ENCODE measurements at places on chromosomes 16 and 17.

DNA sequence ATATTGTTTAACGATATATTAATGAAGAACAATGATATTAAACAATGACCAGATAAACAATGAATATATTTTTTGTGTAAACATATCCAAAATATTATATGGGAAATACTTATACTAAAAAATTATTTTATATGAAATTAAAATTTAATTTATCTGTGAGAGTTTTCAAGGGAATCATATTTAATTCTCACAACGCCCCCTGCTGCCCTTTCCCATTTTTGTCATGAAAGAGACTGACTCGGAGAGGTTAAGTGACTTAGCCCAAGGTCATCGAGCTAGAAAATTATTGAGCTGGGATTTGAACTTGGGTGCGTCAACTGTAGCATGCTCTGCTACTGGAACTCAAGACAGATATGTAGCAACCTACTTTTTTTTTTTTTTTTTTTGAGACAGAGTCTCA lies 7.2 kb upstream of the MYCBPAP start:
- DNase-seq = no peak

- DNase-seq = no peak
These were observed 19.8 kb downstream of the MIEF2 start for GRCh38 chr17:18280249-18280648.

DNA sequence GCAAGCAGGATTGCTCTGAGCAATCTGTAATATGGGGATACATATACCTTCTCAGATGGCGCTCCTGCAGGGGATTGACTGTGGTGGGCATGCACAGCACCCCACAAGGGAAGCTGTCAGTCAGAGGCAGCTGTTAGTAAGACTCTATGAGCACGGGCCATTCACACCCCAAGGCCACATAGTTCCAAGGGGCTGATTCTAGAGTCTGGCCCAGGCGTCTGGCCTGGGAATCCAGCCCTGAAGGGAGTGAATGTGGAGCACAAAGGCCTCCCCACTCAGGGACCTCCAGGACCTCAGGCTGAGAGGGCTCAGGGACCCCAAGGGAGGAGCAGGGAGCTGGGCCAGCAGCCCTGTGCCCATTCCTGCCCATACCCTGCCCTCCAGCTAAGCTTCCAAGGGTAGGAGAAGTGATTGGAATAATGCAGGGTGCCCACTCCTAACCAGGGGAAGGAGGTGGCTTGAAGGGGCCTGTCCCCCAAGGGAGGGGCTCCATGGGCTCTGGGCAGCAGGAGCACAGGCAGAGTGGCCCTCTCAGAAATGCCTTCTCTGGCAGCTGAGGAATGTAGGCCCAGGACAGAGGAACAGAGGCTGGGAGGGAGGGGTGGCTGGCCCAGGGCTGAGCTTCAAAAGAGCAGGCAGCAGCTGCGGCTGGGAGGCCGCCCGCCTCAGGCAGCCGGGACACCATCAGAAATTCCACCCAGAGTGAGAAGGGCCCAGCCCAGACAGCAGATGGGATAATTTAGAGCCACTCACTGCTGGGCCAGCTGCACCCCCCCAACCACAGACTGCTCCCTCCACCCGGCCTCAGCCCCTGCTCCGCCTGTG lies 48.9 kb upstream of the MRPS23 start:
- no peak for DNase-seq

DNA sequence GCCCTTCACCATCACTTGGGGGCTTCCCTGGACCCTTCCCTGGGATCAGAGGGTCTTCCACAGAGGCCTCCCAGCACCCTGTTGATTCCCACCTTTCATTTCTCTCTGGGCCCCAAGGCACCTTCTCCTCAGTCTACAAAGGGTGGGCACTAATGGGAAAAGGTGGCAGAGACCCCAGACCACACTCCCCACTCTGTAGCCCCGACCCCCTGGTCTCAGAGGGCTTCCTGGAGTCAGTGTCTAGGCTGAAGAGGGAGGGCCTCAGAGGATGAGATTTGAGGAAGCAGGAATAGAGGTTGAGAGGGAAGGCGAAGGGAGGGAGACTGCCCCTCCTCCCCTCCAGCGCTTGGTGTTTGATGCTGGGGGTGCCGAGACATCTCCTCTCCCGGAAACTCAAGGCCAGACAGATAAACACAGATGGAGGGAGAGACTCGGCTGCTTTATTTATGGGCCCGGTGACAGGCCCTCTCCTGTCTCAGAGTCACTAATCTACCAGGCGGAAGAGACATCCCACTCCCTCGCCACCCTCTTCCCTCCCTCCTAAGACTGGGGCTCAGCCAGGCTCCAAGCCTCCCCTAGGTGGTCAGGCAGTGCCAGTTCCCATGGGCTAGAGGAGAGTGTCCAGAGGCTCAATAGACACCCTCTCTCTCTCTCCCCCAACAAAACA lies 18.5 kb upstream of the SP2 start:
- DNase-seq = no peak

GRCh38 chr17:72677714-72678390 lies 414.6 kb downstream of the SLC39A11 start:
- no peak for DNase-seq

- no peak for DNase-seq
These were observed 2.0 kb downstream of the CACNG1 start for GRCh38 chr17:67046398-67046797.

GRCh38 chr16:56871172-56871593 lies 6.2 kb downstream of the SLC12A3 start:
- no peak for DNase-seq

DNA sequence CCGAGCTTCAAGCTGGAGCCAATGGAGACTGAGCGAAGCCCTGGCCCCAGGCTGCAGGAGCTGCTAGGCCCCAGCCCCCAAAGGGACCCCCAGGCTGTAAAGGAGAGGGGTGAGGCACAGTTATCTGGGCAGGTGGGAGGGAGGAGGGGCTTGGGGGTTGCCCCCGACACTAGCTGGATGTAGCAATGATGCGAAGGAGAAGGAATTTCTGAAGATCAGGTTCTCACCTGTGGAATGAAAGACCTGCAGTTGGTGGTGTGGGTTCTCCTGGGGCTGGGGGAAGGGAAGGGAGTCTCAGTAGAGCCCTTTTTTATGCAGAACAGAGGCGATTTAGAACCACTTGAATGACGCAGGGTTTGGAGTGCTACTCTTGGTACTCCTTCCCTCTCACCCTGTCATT lies 1.8 kb downstream of the ZNF263 start:
- no peak for DNase-seq

DNA sequence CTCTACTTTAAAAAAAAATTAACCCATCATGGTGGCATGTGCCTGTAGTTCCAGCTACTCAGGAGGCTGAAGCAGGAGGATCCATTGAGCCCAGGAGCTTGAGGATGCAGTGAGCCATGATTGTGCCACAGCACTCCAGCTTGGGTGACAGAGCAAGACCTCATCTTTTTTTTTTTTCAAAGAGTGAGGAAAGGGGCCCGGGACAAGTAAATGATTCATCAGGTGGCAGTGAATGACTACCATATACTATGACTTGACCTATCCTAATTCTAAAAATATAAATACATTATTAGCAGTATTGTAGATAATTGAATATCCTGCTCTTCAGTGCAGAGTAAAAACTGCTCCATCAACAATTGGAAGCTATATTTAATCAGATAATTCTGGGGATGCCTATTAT lies 55.3 kb downstream of the CLUH start:
- DNase-seq = no peak

DNA sequence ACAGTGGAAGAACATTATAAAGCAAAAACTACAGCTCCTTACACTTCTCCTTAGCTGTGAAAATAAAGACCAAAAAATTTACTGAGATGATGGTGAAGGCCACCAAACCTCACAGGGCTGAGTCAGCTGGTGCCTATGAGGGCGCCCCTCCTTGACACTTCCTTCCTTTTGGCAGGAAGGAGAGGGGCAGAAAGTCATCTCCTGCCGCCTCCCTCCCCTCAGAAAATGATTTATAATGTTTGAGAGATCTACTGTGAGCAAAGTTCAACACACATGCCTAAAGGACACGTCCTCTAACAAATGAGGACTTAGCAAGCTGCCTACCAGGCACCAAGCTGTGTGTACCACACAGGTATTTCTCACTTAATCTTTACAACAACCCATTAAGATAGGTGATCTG lies 245.7 kb downstream of the PRKCA start:
- no peak for DNase-seq

DNA sequence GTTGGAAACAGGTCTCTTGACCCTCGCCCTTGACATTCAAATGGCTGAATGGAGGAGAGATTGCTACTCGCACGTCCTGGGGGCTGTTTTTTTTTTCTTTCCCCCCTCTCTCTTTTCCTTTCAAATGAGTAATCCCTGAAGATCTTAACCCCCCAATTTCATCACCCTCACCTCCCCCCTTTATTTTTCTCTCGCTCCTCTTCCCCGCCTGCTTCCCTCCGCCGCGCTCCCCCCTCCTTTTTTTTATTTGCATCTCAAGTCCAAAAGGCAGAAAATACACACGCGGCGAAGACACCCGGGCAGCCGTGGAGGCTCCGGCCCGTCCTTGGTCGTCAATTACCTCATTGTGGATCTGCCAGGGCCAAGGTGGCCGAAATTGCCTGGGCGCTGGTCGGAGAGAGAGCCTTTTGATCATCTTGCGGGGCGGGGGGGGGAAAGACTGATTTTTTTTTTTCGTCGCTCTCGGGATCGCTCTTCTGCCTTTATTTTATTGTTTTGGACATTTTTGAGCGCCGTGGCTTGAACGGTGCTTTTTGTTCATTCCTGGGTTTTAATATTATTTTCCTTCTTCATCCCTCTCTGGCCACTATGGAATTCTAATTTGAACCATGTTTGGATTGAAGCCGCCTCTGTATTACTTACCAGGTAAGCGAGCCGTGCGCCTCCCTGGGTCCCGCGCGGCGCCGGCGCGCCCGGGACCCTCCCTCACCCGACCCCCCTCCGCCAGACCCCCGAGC lies 57.2 kb upstream of the GSE1 start:
- DNase-seq = peak; percentile 57

GRCh38 chr17:49515196-49515770 lies 20.2 kb downstream of the NGFR start:
- DNase-seq = no peak

GRCh38 chr17:11671126-11671525 lies 72.9 kb downstream of the DNAH9 start:
- no peak for DNase-seq

DNA sequence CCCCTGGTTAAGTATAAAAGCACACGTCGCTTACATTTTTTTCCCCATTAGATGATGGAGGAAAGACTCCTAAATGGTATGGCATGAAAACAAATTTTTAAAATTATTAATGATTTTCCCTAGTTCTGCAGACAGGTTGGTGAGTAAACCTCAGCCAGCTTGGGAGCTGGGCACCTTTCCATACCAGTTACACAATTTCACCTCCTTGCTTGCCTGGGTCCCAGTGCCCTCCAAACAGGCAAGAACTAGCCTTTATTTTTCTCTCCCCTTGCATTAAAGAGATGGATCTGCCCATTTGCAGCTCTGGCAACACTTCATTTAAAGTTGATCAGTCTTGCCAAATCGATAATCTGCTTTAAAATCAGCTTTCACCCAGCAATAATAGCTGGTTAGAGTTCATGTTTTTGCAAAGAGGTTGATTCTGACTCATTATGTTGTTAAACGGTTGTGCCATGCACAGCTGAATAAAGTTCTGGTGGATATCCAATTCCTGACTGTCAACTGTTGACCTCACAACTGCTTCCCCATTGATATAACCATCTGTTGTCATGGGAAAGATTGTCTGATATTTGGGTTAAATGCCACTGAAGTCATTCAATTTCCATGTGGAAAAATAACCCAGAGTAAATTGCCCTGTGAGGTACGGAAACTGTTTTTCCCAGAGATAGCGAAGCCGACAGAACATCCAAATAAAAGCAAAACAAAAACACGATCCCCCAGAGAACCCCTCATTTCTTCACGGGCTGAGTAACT lies 1.3 kb downstream of the C17orf58 start:
- DNase-seq = peak; percentile 23

- DNase-seq = no peak
These were observed 46.1 kb downstream of the IRX5 start for GRCh38 chr16:54976651-54977200.

- no peak for DNase-seq
These were observed 14.9 kb downstream of the IRF8 start for GRCh38 chr16:85913688-85914422.

- DNase-seq = peak; percentile 82
These were observed 1.9 kb upstream of the C16orf74 start for GRCh38 chr16:85752511-85753420.

- DNase-seq = no peak
These were observed 48.7 kb downstream of the CCDC42 start for GRCh38 chr17:8695916-8696415.

GRCh38 chr16:50038756-50039529 lies 13.9 kb downstream of the CNEP1R1 start:
- DNase-seq = no peak

DNA sequence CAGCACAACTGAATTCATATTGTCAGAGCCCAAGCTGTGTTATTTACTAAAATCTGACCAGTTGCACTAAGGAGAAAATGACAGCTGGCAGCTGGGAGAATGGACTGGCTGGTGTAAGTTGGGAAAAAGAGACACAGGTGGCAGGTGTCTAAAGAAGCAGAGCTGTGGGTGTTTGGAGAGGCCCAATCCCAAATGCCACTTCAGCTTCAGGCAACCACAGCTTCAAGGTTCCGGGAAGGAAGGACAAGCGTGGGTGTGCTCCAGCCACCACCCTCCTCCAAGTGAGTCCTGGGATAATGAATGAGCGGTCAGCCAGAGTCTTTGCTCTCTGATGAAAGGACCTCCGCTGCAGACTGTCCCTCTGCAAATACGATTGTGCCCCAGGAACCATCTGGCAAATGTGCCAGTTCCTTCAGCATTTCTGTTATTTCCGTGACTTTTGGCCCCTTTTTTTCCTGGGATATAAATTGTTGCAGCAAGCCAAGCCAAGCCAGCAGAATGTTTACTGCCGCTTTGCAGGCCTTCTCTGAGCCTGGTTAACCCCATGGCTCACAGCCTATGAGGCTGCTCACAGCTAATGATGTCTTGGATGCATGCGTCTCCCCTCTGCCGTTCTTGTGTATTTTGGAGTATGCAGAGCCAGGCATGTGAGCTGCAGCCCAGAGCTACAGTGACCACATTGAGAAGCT lies 9.5 kb upstream of the RHBDL3 start:
- no peak for DNase-seq

DNA sequence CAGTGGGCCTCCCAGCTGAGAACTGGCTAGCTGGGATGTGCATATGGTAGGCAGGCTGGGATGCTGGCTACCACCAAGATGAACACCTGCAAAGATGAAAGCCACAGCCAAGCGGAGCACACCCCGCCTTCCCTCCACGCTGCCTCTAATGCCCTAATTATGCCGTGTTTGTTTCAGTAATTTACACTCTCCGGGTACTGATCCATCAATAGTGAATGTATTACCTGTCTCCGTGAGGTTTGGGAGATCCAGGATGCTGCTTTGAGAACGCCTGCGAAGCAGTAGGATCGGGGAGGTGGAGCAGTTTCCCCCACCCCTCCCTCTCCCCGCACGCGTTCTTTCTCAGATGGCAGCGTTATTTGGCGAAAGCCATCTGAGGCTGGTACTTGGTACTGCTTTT lies 28.9 kb upstream of the GSE1 start:
- DNase-seq = no peak

GRCh38 chr16:64962786-64963185 lies 159.1 kb downstream of the CDH11 start:
- no peak for DNase-seq

GRCh38 chr16:53098526-53099317 lies 43.9 kb downstream of the CHD9 start:
- no peak for DNase-seq

- peak; percentile 76 for DNase-seq
These were observed 1.3 kb upstream of the SENP3 start for GRCh38 chr17:7560172-7561027.

All from HuH-7.5 (cell line).